NCI-H524 (cell line): ENCODE measurements at places on chromosomes 12 and 14.

DNA sequence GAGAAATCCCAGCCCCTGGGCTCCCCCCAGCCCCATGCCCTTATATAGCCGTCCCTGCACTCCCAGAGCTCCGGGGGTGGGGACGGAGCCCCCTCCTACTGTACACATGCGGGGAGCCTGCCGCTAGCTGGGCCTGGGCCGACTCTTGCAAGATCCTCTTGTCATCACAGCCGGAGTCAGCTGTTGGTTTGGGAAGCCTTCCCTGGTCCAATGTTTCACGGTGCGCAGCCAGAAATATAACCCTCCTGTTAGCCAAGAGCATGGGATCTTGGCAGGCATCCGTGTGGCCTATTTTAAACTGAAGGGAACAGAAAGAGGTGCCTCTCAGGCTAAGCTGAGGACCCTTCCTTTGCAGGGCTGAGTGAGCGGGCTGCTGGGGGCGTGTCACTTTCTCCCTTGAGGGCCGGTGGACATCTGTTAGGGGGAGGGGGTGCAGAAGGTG, 175.3 kb downstream of the TSPAN9 start:
- DNase-seq: peak; percentile 84

DNA sequence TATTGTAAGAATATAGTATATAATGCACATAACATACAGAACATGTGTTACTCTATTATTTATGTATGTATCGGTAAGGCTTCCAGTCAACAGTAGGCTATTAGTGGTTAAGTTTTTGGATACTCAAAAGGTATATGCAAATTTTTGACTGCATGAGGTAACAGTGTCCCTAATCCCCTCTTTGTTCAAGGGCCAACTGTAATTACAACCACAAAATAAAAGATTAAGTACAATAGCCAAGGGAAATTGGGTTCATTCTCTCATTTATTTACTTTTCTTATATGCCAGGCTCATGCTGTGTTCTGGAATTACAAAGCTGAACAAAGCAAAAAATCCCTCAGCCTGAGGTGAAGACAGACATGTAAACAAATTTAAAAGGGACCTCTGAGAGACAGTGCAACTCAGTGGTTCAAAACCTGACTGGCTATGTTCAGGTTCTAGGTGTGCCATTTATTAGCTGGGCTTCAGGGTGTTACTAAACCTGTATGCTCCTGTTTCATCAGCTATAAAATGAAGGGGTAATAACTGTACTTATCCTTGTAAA, 43.4 kb upstream of the TSPAN8 start:
- DNase-seq: no peak

DNA sequence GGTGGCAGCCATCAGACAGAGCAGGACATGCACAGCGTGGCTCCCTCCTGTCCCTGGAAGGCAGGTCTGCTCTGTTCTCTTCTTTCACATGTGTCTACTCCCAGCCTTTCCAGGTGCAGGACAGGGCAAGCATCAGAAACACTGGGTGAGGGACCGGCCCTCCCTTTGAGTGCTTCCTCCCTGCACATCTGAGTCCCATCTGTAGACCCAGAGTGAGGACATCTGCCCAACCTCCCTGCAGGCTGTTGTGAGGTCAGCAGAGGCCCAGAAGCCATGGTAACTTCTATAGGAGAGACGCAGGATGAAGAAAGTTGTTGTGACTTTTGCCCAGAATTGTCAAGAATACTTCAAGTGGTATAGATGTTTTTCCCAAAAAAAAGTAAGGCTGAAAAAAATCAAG, 282.7 kb downstream of the CACNA1C start:
- no peak for DNase-seq

DNA sequence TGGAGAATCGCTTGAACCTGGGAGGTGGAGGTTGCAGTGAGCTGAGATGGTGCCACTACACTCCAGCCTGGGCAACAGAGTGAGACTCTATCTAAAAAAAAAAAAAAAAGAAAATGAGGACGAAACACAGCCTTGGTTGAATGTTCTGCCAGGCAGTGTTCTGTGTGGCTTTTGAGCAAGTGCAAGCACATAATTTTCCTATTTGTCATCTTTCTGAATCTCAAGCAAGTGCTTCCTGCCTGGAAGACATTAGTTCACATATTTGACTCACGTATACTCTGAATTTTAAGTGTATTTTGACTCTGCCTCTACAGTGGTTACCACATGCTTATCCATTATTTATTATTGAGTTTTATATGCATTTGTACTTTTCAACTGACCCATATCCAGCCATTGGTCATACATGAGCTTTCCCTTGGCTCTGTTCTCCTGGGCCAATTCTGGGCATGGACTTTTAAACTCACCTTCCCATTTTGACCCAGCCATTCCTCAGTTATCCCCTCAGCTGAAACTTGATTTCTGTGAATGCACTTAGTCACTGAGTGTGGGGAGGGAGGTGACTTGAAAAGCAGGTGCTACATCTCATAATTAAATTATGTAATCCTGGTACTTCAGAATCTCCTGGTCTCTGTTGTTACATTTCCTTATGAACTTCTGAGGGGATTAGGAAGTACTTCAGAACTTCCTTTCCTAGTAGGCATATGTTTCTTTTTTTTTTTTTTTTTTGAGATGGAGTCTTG, 8.1 kb downstream of the OR10G2 start:
- no peak for DNase-seq

DNA sequence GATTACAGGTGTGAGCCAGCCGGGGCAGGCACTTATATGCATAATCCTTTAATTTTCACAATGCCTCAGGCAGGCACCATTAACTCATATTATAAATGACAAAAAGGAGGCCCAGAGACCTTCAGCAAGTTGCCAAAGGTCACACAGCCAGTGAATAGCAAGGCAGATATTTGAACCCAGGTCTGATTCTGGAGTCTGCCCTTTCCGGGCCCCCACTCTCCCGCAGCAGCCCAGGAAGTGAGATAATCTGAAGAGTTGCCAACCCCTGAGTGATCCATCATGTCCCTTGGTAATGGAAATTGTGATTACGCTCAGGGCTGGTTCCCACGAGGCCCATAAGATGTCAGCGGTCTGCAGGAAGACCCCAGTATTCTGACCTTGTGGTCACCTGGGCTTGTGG, 95.3 kb upstream of the MED13L start:
- no peak for DNase-seq

DNA sequence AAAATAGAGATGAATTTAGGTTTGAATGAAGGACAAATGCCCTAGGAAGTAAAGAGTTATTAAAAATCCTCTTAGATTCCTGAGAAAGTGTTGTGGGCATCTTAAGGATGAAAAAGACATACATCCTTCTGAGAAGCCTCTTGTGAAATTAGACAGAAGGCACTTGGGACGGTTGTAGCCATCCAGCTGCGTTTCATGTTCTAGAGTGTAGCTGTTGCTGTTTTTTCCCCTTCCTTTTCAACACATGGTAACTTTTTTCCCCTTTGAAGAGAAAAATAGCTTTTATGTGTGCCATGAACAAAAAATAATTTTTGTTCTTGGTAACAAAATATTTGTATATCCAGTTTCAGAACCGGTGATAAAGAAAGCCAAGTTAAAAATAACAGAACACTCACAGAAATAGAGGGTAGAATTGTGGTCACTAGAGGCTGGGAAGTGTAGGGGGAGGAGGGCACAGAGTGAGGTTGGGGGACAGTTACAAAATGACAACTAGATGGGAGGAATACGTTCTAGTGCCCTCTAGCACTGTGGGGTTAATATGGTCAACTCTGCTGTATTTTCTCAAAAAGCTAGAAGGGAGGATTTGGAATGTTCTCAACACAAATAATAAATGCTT, 58.4 kb downstream of the PTHLH start:
- DNase-seq: peak; percentile 5

- DNase-seq: no peak
Observed at GRCh38 chr12:121802485-121802842, 1.3 kb upstream of the SETD1B start.

DNA sequence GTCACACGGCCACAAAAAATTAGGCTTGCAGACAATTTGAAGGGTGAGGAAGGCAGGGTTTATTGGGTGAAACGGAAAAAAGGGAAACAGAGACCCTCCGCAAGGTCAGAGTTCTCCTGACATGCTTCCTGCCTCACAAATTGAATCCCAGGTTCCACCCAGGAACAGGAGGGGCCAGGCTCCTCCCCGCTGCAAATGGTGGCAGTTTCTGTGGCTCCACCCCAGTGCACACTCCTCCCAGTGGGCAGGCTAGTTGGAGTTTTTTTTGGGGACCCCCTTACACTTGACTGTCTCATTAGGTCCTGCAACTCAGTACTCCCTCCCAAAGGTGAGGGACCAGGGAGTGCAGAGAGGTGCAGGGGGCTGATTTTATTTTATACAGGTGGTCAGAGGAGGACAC, 39.4 kb upstream of the PPP1CC start:
- DNase-seq: no peak

DNA sequence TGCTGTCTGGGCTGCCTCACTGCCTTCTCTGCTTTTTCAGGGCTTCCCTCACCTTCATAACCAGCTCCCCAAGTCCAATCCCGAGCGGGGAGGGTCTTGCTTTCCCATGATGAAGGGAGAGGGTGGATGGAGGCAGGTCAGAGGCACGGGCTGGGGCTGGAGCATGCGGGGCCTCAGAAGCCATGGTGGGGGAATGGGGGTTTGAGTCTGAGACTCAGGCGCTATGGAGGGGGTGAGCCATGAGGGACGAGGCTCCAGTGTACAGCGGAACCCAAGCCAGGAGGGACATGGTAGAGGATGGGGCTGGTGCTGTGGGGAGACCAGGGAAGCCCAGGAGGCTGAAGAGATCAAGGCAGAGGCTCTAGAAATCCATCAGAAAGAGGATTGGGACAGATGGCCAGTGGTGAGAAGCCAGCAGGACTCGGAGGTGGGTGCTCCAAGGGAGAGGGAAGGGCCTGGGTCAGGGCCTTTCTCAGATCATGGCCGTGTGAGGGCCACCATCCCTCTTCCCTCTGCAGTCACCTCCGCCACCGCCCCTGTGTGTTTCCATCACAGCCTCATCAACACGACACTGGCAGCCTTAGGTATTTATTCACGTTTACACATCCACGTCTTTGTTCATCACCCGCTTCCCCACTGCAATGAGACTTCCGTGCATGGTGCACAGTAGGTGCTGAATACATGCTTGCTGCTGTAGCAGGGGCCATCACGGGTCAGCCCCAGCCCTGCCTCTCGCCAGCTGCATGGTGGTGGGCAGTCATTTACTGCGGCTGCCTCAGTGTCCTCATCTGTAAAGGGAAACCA, 144.7 kb downstream of the ADGRD1 start:
- no peak for DNase-seq

GRCh38 chr12:51011955-51012354, 14.2 kb downstream of the SLC11A2 start:
- peak; percentile 97 for DNase-seq

- no peak for DNase-seq
Observed at GRCh38 chr12:108635201-108635996, 1.7 kb upstream of the SELPLG start.

DNA sequence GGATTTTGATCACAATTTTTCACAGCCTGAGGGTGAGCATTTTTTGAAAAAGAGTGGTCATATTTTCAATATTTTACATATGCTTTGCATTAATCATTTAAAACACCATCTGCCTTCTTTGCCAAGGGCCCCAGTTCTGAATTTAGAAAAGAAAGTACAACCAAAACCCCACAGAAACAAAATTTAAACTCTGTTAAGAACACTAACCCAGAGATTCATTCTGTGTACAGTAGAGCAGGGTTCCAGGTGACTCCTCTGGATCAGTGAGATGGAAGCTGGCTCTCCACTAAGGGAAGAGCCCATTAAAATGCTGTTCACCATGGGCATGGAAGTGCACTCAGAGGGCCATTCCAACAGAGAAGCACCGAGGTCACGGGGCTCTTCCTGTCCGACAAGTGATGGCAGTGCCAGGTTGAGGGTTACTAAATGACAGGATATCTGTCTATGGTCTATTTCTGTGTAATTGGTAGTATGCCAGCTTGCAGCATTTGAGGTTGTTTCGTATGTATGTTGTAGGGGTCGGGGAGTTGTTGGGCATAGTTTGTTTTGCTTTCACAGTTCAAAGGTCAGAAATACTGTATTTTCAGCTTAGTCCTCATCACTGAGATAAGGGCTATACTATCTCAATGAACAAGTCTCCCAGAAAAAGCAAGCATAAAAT, 95.9 kb downstream of the SLC35F4 start:
- no peak for DNase-seq
